ENCODE measurements at places on chromosomes 2 and 18. TPM values are rescaled to one million over a fixed set of nuclear protein-coding genes. Genes with fewer than 3 reads are reported as not detected.

- DNase-seq = no peak
- H3K4me3 ChIP-seq = no peak overlapping the region
- H3K4me1 ChIP-seq = no peaks in the 10 kb centered on the region
- no peaks in the 10 kb centered on the region for H3K36me3 ChIP-seq
Observed at GRCh38 chr2:101357376-101357775, 29.9 kb downstream of the CREG2 start.

DNA sequence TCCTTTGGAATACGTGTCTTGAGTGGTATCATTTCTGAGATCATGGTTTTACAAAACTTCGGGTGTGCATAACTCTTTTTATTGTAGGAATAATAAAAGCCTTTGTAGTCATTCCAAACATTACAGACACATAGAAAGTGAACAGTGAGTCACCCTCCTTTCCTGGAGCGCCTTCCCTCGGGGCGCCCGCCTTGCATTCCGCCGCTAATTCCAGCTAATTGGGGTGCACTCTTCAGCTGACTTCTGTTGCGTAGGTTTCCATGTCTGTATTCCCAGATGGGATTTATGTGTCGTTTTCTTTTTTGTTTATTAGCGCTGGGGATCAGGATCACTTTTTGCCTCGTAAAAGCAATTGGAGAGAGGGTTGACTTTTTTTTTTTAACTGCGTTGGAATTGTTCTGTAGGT is 18.7 kb downstream of the SH3BP4 start:
- H3K36me3 ChIP-seq = no peaks in the 10 kb centered on the region
- no peak for DNase-seq
- no peaks in the 10 kb centered on the region for H3K4me1 ChIP-seq
- no peak overlapping the region for H3K27ac ChIP-seq

- no peak overlapping the region for H3K27ac ChIP-seq
- no peaks in the 10 kb centered on the region for H3K4me1 ChIP-seq
- H3K4me3 ChIP-seq = no peak overlapping the region
- DNase-seq = no peak
Observed at GRCh38 chr2:11420190-11420589, 45.8 kb downstream of the E2F6 start.

DNA sequence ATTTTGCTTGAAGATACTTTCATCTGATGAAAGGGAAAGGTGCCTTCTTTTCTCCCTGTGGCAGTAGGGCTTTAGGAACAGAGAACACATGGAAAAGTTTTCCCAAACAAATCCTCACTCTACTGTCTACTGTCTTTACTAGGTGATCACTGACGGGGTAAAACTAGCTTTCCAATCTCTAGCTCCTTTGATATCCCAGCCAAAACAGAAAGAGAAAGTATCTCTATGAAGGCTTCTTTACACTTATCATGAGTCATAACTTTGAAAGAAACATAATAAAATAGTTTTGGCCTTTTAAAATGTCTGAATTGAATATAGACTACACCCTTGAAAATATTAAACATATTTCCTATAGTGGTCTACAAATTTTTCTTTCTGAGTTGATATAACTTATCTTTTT is 214.5 kb downstream of the DSEL start:
- H3K27ac ChIP-seq = no peak overlapping the region
- no peak for DNase-seq
- no peaks in the 10 kb centered on the region for H3K36me3 ChIP-seq
- no peaks in the 10 kb centered on the region for H3K27me3 ChIP-seq
- no peaks in the 10 kb centered on the region for H3K4me1 ChIP-seq

DNA sequence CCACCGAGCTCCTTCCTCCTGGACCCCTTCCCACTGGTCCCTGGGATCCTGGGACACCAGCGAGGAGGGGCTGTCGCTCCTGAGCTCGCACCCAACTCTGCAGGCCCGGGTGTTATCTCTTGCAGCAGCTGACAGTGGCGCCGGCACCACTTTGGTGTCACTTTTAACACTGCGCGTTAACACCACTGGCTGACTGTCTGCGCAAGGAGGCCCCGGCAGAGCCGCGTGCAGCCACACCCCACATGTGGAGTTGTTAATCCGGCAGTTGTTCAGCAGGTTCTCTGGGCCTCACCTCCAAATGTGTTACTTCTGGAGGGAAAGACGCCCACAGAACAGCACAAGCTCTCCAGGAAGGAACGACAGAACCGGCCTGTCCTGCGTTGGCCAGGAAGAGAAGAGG is 155.0 kb upstream of the GLI2 start:
- no peak for DNase-seq
- H3K4me1 ChIP-seq = peaks cover 9% of the 10 kb centered on the region
- no peak overlapping the region for H3K27ac ChIP-seq
- H3K4me3 ChIP-seq = no peak overlapping the region

DNA sequence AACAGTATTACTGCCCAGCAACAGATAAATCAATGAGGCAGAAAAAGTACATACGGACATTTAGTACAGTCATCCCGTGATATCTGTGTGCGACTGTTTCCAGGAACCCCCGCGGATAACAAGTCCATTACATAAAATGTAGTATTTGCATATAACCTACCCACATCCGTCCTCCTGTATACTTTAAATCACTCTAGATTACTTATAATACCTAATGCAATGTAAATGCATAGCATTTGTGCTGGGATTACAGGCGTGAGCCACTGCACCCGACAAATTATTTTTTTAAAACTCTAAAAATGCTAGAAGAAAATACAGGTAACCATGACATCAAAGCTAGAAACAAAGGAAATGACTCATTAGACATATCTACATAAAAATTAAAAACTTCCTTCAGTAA is 91.6 kb downstream of the FAM161A start:
- H3K27ac ChIP-seq = no peak overlapping the region
- DNase-seq = no peak
- H3K27me3 ChIP-seq = no peaks in the 10 kb centered on the region
- H3K36me3 ChIP-seq = no peaks in the 10 kb centered on the region
- peaks cover 5% of the 10 kb centered on the region for H3K4me1 ChIP-seq

DNA sequence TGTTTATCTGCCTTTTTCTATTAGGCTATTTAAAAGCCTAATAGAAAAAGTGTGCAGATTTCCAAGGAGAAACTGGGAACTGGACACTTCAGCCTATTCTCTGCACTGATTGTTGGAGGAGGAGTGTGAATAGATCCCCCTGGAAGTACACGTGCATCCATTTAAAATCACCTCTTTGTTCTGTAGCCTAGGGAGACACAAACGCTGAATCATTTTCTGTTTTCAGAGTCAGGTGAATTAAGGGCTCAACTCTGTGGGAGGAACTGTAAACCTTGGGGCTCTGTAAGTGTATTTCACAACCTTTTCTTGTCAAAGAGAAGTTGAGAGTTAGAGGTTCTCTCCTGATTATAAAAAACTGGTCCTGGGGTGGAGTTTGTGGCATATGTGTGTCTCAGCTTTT is 159.7 kb downstream of the SPAG16 start:
- H3K36me3 ChIP-seq = no peaks in the 10 kb centered on the region
- H3K27ac ChIP-seq = no peak overlapping the region
- H3K27me3 ChIP-seq = no peaks in the 10 kb centered on the region

- H3K4me1 ChIP-seq = no peaks in the 10 kb centered on the region
- no peaks in the 10 kb centered on the region for H3K36me3 ChIP-seq
- H3K4me3 ChIP-seq = no peak within 1 kb of the TSS
- DNase-seq = no peak
- no peaks in the 10 kb centered on the region for H3K27me3 ChIP-seq
Observed at GRCh38 chr2:233867993-233868532, at the start of gene MSL3B. MSL3B (minus strand) TSS chr2:233868386.

DNA sequence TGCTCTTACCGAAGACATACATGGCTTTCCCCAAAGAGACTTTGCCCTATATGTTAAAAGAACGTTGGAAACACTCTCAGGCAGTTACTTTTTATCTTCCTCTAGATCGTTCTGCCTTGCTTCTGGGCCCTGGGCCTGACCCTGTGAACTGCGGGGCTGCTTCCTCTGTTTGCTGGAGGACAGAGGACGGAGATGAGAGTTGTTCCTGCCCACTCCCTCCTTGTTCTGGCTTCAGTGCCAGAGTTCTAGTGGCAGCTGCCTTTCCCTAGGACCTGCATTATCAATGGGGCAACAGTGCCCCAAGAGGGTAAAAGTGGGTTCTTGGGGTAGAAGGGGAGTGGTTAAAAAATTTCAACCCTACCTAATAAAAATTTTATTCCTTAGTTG is 6.5 kb upstream of the FN1 start:
- H3K27ac ChIP-seq = no peak overlapping the region
- no peak for DNase-seq
- no peaks in the 10 kb centered on the region for H3K4me1 ChIP-seq
- H3K4me3 ChIP-seq = no peak overlapping the region
- no peaks in the 10 kb centered on the region for H3K27me3 ChIP-seq

GRCh38 chr2:84888401-84889276 is 7.8 kb upstream of the TRABD2A start:
- no peak overlapping the region for H3K27ac ChIP-seq
- peak; percentile 22 for DNase-seq
- no peaks in the 10 kb centered on the region for H3K27me3 ChIP-seq
- H3K36me3 ChIP-seq = no peaks in the 10 kb centered on the region
- H3K4me1 ChIP-seq = peaks cover 8% of the 10 kb centered on the region
- H3K4me3 ChIP-seq = no peak overlapping the region

DNA sequence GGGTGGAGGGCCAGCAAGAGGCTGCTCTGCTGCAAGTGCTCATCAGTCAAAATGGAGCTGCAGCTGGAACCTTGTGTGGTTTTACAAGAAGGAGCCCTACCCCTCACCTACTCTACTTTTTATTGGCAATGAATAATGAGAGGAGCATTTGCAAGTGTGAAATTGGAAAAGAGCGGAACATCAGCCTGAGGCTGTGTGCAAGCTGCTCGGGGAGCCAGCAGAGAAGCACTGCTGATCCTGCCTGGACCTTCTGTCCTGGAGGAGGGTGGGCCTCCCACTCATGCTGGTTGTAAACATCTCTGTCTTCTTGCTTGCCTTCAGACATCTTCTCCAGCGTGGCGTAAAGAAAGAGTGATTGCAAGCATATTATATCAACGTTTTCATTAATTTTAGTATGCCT is 256.2 kb downstream of the DLGAP1 start:
- no peaks in the 10 kb centered on the region for H3K27me3 ChIP-seq
- H3K27ac ChIP-seq = no peak overlapping the region
- no peak overlapping the region for H3K4me3 ChIP-seq
- DNase-seq = no peak
- H3K4me1 ChIP-seq = no peaks in the 10 kb centered on the region

DNA sequence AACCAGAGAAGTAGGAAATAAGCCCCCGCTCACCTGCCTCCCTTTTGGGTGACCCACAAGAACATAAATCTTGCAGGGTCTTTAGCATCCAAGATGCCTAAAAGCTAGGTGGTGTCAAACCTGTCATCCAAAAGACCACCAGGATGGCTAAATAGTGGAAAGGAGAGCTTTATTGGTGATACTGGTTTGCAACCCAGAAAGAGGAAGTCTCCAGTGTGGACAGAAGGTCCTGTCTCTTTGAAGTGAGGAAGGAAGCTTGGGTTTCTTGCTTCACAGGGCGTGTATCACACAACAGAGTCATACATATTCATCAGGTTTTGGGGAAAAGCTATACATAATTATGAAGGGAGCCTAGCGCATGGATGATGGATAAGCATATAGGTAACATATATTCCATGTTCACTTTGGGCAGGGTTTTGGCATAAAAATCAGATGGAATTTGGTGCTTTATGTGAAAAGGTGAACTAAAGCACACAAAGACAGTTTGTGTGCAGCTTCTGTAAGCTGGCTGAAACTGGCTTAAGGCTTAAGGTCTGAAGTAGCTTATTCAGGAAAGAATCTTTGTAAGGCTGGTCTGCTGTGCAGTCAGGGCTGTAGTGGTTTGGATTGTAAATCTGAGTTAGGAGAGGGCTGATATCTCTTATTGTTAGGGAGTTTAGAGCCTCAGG is 102.2 kb upstream of the MSH2 start:
- H3K36me3 ChIP-seq = no peaks in the 10 kb centered on the region
- peak overlapping the region; percentile 35 for H3K27ac ChIP-seq
- no peak overlapping the region for H3K4me3 ChIP-seq
- H3K27me3 ChIP-seq = no peaks in the 10 kb centered on the region
- no peak for DNase-seq
- H3K4me1 ChIP-seq = peaks cover 23% of the 10 kb centered on the region

DNA sequence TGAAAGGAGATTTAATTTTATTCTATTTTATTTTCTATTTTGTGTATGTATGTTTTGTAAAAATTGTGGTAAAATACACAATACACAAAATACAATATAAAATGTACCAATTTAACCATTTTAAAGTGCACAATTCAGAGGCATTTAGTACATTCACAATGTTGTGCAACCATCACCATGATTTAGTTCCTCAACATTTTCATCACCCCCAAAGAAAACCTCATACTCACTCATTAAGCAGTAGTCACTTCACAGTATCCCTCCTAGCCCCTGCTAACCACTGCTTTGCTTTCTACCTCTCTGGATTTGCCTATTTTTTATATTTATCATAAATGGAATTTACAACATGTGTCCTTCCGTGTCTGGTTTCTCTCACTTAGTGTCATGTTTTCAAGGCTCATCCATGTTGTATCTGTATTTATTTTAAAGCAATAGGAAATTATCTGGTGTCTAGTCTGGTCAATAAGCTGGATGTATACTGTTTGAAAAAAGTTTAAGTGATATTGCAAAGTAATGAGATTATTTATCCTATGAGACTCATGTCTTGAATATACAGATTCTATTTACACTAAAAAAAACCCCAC is 77.9 kb upstream of the GLS start:
- no peak overlapping the region for H3K4me3 ChIP-seq
- H3K27ac ChIP-seq = no peak overlapping the region
- no peak for DNase-seq
- no peaks in the 10 kb centered on the region for H3K27me3 ChIP-seq
- no peaks in the 10 kb centered on the region for H3K4me1 ChIP-seq

DNA sequence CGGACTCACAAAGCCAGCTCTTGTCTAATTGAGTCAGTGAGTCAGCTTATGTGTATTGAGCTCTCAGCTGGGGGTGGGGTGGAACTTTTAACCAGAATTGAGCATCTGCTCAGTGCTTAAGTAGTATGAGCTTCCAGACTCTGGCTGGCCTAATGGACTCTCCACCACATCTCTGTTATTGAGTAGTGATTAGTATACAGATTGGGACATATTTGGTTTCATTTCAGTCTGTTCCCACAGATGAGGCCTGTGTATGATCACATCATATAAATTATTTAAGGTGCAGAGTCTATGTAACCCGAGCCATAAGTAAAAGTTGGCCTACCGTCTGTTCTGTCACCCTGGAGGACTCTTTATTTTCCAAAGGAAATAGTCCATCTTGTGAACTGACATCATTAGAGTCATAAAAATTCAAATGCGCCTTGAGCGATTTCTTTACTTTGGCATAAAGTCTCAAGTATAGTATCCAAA is 152.1 kb downstream of the THSD7B start:
- H3K4me3 ChIP-seq = no peak overlapping the region
- no peak overlapping the region for H3K27ac ChIP-seq
- no peaks in the 10 kb centered on the region for H3K27me3 ChIP-seq
- no peaks in the 10 kb centered on the region for H3K36me3 ChIP-seq

The SPATA3 gene
- not detected for total RNA-seq

The ACKR3 gene
- total RNA-seq = 46.2 TPM

The ANKRD62 gene
- not detected for total RNA-seq

The SLC30A3 gene
- total RNA-seq = 0.98 TPM

The AMER3 gene
- not detected for total RNA-seq

The PKDCC gene
- total RNA-seq = 8.4 TPM

The OTX1 gene
- total RNA-seq = not detected

Measured in thyroid gland (tissue), 4 donors.